Activated naive CD8-positive, alpha-beta T cell treated with anti-CD3 and anti-CD28 coated beads for 36 hours (primary cell): ENCODE measurements at places on chromosomes 5 and 9.

- no peak for DNase-seq
Observed at GRCh38 chr9:37925786-37926736, 22.1 kb upstream of the SLC25A51 start.

DNA sequence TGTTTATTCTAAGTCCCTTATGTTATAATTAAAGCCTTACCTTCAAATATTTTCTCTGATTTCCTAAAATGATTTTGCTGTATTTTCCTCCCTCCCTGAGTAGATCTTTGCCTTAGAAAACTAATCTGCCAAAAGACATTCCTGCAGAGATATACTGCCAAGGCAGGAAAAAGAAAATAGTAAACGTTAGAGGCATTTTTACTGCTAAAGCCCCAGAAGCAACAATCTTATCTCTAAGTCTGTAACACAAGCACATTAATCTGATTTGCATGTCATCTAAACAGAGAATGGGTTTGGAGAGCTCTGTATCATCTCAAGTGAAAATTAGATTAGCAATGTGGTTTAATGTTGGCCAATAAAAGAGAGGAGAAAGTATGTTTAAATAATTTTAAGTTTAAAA lies 847.7 kb downstream of the MAT2B start:
- no peak for DNase-seq

DNA sequence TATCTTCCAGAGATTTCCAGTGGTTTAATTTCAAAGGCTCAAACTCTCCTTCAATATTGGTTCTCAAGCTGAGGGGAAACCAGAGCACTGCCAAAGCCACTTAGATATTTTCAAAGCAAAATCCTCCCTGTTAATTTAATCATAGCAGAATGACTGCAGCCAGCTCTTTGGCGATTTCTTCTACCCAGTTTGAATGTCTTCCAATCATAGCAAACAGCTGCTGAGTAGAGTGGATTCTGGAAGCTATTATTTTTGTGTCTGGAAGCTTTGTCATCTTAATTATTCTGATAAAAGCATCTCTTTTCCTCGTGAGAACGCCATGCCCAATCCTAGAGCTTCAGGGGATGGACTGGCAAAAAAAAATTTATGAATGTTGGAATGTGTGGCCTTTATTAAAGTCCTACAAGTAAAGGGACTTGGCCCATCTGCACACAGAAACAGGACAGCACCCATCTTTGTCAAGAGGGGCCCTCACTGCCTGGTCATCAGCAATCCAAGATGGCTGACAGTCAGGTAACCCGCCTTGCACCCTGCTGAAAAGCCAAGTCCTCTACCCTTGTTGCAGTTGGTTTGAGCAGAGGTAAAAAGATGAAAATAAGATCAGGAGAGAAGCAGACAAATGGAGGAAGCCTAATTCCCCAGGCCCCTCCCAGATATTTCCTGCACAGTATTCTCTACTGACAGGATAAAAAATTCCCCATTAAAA lies 125.1 kb downstream of the SUSD1 start:
- no peak for DNase-seq

DNA sequence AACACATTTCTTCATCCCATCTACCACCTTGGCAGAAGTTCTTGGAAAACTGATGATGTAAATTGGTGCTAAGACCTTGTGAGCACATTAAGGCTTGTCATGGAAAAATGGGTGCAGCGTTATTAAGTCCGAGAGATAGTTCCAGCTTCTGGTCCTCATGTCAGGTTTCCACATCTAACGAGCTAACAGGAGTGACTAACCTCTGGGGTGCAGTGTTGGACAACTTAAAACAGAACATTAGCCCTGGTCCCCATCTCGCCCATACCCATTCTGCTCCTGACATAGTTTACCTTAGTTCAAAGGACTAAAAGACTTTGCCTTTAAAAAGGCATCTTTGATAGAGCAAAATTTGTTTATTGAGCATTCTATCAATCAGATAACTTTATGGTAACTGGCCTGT lies 128.0 kb downstream of the SLC1A3 start:
- DNase-seq, result no peak

GRCh38 chr5:107456281-107456715 lies 214.4 kb downstream of the EFNA5 start:
- no peak for DNase-seq

- DNase-seq, result no peak
Observed at GRCh38 chr9:136016572-136017288, 55.6 kb upstream of the UBAC1 start.

- DNase-seq, result no peak
Observed at GRCh38 chr5:108181975-108182374, 199.9 kb downstream of the FBXL17 start.

- DNase-seq, result no peak
Observed at GRCh38 chr5:168549554-168549953, 20.4 kb downstream of the FBLL1 start.

DNA sequence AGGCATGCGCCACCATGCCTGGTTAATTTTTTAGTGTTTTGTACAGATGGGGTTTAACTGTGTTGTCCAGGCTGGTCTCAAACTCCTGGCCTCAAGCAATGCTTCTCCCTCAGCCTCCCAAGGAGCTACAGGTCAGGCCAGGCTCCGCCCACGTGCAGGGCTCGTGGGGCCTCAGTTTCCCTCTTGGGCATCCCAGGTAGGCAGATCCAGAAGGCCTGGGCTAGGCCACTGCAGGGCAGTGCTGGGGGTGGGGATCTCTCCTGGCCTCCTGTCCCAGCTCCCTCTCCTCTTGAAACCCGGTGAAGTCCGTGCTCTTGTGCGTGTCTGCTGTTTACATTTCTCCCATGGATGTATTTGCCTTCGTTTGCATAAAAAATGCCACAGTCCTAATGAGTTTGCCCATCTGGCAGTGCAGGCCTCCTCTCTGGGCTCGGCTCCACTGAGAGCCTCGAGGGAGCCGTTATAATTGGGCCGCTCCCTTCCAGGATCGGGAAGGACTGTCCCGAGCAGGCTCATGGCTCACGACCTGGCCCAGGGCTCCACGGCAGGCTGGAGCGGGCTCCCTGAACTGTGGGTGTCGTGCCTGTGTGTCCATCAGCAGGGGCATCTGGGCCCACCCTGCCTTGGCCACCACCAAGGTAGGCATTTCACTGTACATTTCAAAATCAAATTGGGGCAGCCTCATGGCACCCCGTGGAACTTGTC lies 52.6 kb upstream of the RUFY1 start:
- DNase-seq, result no peak

DNA sequence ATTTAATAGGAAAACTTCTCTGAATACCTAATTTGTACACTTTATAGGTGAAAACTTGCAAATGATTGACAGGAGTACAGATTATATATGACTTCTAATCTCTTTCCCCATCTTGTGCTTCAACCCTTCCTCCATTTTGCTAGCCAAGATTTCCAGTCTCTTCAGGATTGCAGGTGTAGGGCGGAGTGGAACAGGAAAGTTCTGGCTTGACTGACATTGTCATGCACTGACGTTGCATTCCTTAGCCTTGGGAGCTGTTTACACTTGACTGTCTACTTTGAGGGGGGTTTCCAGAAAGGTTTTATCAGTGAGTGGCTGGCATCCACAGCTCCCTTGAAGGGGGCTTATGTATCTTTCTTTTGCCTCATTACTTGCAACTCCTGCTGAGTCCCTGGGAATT lies 34.1 kb upstream of the GRIA1 start:
- DNase-seq, result no peak

DNA sequence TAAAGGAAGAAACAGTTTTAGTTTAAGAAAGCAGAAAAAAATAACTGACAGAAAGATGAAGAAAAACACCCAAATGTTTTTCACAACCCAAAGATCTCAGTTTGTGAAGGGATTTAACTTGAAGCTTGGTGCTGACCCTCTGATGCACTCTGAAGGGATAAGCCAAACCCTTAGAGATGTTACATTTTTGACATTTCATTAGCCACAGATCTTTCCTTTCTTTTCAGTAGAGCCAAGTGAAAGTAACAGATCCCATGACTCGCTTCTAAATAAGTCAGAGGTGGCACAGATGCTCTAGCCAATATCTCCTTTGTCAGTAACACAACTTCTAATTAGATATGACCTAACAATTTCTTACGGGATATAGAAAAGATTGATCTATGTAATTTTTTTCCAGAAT lies 394.5 kb upstream of the EDIL3 start:
- DNase-seq, result no peak

DNA sequence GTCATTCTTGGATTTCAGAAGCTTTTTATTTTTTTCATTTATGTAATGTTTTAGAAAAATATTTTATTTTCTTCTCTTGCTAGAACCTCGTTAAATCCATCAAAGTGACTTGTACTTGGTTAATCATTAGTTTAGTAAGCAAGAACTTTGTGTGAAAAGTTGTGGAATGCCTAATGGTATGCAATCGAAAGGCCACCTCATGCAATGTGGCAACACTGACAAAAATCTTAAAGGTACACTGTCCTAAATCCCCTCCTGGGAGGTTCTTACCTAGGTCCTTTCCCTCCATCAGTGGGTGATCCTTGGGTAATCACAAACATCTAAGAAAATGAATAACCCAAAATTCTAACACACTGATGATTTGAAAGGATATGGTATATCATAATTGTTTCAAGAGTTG lies 304.2 kb downstream of the DNAH5 start:
- no peak for DNase-seq

- DNase-seq, result no peak
Observed at GRCh38 chr9:126391713-126392661, 65.4 kb downstream of the MVB12B start.
